ENCODE measurements at places on chromosomes 16 and 17.
A peak's percentile ranks its signal among the peaks of the same experiment; 100 is the strongest.

GRCh38 chr17:73050797-73051196, 41.7 kb downstream of the SLC39A11 start:
- no peak for DNase-seq

GRCh38 chr16:14456793-14457481, 173.1 kb downstream of the PARN start:
- no peak for DNase-seq

- no peak for DNase-seq
Measured at GRCh38 chr16:87584271-87584670, 18.0 kb upstream of the JPH3 start.

GRCh38 chr17:8153525-8153956, 1.3 kb upstream of the PER1 start:
- DNase-seq, result peak; percentile 82
